ENCODE measurements at places on chromosomes 2 and 18.

- no peak for DNase-seq
These were observed 94.1 kb downstream of the KLHL29 start for GRCh38 chr2:23478933-23479683.

GRCh38 chr2:32862269-32863055 lies 84.3 kb upstream of the LTBP1 start:
- DNase-seq = no peak

- DNase-seq = no peak
These were observed 78.4 kb downstream of the SETBP1 start for GRCh38 chr18:44758861-44759631.

DNA sequence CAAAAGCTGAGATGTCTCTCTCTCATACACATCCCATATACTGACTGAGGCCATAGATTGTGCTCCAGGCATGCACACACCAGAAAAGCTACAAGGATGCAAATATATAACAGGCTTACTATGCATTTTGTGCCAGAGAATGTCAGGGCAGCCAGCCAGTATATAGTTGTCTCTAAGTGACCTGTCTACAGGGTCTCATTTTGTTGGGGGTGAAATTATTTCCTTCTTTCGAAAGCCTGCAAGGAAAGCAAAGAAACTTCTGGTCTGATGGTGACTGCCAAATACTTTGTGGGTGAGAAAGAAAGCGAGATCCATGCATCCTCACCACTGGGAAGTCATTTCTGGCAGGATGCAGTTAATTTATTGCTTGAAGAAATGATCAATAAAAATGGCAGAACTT lies 70.2 kb downstream of the CDCA7 start:
- no peak for DNase-seq

- DNase-seq = no peak
These were observed 475.8 kb downstream of the TXNL1 start for GRCh38 chr18:56162311-56163265.

DNA sequence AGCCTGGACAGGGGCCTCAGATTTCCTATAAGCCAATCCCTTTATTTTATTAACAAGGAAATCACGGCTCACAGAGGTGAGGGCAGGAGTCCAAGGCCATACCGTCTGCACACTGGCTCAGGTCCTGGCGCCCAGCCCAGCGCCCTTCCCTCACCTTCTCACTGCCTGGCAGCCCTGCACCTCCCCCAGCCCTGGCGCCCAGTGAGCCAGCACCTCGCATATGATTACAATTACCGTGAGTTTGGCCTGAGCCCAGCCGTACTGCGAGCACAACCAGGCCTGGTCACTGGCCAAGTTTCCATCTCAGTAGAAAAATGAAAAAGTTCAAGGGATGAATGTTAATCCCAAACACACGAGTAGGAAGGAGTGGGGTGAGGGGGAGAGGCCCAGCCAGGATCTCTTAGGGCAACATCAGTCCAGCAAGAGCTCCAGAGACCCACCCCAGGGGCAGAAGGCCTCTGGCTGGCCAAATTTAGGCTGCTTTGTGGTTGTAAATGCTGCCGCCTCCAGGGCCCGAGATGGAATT lies 68.4 kb downstream of the MCFD2 start:
- no peak for DNase-seq

DNA sequence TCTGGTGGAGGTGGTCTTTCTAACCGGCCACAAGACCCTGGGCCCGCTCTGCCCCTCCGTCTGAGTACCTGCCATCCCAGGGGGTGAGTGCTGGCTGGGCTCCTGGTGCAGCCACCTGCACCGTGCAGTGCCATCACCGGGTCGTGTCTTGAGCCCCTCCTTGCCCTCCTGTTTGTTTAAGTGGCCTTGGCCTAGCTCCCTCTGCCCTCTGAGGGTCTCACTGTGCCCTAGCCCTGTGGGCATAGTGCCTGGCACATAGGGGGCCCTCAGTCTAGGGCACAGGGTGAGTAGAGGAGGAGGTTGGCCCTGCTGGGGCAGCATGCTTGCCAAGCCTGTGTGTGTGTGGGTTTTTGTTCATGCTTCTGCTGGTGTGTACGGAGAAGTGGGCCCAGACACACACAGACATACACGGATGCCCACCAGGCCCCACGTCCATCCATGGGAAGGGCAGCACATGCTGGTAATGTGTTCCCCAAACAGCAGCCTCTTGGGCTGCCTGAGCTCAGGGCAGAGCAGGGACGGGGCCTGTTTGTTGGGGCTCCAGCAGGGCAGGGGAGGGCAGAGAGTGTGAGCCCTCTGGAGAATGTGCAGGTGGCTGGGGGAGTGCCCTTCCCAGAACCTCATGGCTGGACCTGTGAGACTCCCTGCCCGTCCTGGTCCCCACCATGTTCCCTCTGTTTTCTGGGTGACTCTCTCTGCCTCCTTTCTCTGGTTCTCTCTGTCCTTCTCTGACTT lies 94.6 kb downstream of the GLI2 start:
- no peak for DNase-seq

GRCh38 chr2:88003074-88003755 lies 13.1 kb downstream of the RNU2-63P start:
- peak; percentile 20 for DNase-seq

- DNase-seq = peak; percentile 90
These were observed 765 bp upstream of the ID2 start for GRCh38 chr2:8680822-8681760.

DNA sequence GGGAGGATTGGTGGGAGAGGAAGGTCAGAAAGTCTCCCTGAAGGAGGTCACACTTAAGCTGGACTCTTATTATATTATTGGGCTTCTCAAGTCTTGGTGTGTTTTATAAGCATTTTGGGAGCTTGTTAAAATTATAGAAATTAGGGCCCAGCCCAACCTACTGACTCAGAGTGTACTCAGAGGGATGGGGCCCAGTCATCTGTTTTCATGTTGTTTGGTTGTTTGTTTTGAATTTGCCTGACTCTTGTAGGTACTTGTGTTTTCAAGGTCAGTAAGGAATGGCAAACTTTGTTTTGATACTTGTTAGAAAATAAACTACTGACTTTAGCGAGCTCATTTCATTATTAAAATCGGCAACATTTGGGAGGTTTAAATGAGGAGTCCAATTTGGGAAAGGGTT lies 152.0 kb downstream of the INSIG2 start:
- no peak for DNase-seq
